Neural crest cell (in vitro differentiated cells): ENCODE measurements at places on chromosomes 2 and 18. TPM values are rescaled to one million over a fixed set of nuclear protein-coding genes. Genes with fewer than 3 reads are reported as not detected.
A peak's percentile ranks its signal among the peaks of the same experiment; 100 is the strongest.

The HEATR5B gene
- total RNA-seq, result 17.7 and 19.0 TPM in 2 replicates

The VWA3B gene
- total RNA-seq, result not detected in 2 replicates

DNA sequence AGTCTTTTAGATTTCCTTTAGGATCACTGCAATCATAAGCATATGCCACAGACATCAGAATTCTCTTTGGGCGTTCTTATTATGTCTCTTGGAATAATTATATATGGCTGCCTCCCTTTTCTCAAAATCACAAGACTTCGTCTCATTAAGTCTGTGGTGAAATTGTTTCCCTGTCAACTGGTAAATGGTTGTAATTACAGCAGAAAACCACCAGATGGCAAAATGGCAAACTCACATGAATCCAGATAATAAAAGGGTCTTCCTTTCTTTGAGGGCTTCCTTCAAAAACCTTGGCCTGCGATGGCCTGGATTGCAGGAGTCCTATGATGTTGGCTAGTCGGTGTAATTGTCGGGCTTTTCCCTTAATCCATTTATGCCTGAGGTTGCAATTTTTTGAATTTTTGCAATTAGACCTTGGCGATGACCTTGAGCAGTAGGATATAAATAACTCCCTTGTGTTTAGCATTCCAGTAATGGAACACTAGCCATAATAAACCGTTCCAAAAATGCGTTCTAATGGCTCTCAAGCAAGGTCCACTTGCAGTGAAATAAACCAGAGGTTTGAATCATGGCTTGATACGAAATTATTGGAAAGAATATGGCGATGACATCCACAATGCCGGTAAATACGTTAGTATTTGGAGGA, 656.4 kb downstream of the MBD2 start:
- DNase-seq, result peak; percentile 4
- no peaks in the 10 kb centered on the region for H3K36me3 ChIP-seq
- H3K4me1 ChIP-seq, result peaks cover 5% of the 10 kb centered on the region
- H3K27ac ChIP-seq, result no peak overlapping the region
- H3K4me3 ChIP-seq, result no peak overlapping the region

DNA sequence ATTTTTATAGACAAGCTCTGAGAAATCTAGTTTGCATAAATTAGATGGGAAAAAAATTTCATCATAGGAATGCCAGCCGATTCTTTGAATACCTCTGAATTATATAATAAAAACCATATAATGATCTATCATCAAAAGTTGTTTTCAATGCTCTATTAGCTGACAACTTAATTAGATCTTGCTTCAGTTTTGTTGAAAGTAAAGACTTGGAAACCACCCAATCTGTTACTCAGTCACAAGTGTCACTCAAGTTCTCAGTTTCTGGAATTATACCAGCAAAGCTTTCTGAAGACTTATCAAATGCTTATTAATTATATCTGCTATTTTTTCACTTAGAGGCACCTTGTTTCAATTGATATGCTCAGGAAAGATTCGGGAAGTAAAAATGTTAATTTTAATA, 17.4 kb upstream of the TP53I3 start:
- H3K4me3 ChIP-seq, result no peak overlapping the region
- H3K27ac ChIP-seq, result no peak overlapping the region
- peaks cover 51% of the 10 kb centered on the region for H3K36me3 ChIP-seq

DNA sequence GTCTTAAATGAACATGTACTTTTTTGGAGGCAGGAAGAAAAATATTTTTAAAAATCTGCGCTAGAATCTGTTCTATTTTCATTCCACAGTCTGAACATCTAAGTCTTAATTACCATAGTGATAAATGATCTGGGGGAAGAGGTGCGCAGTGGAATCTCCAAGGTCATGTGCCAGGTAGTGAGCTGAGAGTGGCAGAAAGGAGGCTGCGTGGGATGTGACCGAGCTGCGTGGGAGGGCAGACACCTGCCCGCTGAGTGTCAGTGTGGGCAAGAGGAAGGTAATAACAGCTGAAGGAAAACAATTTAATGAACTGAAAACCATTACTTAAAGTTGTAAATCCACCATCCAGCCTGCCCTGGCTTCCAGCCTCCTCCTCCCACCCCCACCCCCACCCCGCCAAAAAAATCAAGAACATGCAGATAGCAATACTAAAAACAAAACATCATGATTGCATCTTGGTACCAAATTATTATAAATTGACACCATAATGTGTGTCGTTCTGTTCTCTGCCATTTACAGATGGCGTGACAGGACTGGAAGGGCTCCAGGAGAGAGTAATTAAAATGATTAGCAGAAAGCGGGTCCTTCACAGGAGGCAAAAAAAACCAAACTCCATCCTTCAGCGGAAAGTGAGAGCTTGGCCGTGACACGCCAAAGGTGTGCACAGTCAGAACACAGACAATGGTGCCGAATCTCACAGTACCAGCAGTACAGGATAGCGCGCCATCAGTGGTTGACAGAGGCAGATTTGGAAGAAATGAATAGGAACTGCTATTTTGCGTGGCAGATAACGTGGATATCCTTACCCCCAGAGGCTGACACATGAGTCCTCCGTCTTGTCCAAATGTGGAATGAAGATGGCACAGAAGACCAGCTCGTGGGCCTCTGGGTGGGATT, 11.4 kb upstream of the DTNB start:
- no peak overlapping the region for H3K4me3 ChIP-seq
- no peaks in the 10 kb centered on the region for H3K4me1 ChIP-seq
- H3K36me3 ChIP-seq, result no peaks in the 10 kb centered on the region
- H3K27ac ChIP-seq, result no peak overlapping the region
- no peaks in the 10 kb centered on the region for H3K27me3 ChIP-seq
- DNase-seq, result no peak

The RAPGEF4 gene
- 1.7 TPM in 2 replicates for total RNA-seq

The C2orf68 gene
- total RNA-seq, result 50.4 and 53.7 TPM in 2 replicates

DNA sequence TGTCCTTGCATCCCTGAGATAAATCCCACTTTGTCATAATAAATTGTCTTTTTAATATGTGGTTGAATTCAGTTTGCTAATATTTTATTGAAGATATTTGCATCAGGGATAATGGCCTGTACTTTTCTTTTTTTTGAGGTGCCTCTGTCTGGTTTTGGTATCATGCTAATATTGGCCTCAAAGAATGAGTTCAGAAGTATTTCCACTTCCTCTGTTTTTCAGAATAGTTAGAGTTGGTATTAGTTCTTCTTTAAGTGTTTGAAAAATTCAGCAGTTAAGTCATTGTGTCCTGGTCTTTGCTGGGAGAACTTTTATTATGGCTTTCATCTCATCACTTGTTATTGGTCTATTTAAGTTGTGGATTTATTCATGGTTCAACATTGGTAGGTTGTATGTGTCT, 464.1 kb upstream of the CRIM1 start:
- no peaks in the 10 kb centered on the region for H3K4me1 ChIP-seq
- DNase-seq, result no peak
- H3K4me3 ChIP-seq, result no peak overlapping the region
- no peak overlapping the region for H3K27ac ChIP-seq
- no peaks in the 10 kb centered on the region for H3K36me3 ChIP-seq

DNA sequence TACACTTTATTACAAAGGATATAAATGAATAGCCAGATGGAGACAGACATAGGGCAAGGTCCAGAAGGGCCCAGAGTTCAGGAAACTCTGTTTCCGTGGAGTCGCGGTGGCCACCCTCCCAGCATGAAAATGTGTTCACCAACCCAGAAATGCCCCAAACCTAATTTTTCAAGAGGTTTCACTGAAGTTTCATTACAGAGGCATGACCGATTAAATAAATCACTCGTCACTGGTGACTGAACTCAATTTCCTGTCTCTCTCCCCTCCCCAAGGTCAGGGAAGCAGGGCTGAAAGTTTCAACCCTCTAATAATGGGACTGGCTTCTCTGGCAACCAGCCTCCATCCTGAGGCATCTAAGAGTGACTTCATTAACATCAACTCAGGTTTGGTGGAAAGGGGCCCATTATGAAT, 22.4 kb downstream of the USP40 start:
- H3K27me3 ChIP-seq, result no peaks in the 10 kb centered on the region
- no peak for DNase-seq
- H3K4me1 ChIP-seq, result no peaks in the 10 kb centered on the region
- no peak overlapping the region for H3K4me3 ChIP-seq

The ELOA2 gene
- not detected in 2 replicates for total RNA-seq

- peaks cover 24% of the 10 kb centered on the region for H3K4me1 ChIP-seq
- no peaks in the 10 kb centered on the region for H3K27me3 ChIP-seq
- DNase-seq, result no peak
- no peak overlapping the region for H3K27ac ChIP-seq
Measured at GRCh38 chr18:11266781-11267480, 117.6 kb upstream of the PIEZO2 start.

GRCh38 chr18:52489396-52490306, 149.7 kb downstream of the DCC start:
- peaks cover 9% of the 10 kb centered on the region for H3K27me3 ChIP-seq
- H3K4me3 ChIP-seq, result no peak overlapping the region
- no peak for DNase-seq
- peaks cover 3% of the 10 kb centered on the region for H3K36me3 ChIP-seq
- H3K27ac ChIP-seq, result no peak overlapping the region

The SCYGR4 gene
- not detected in 2 replicates for total RNA-seq

- no peak overlapping the region for H3K4me3 ChIP-seq
- no peaks in the 10 kb centered on the region for H3K27me3 ChIP-seq
- no peak overlapping the region for H3K27ac ChIP-seq
- peaks cover 10% of the 10 kb centered on the region for H3K4me1 ChIP-seq
Measured at GRCh38 chr2:216996279-216996845, 136.5 kb upstream of the TNP1 start.

GRCh38 chr2:182522405-182522896, 95.6 kb upstream of the PDE1A start:
- H3K27ac ChIP-seq, result peak overlapping the region; percentile 93
- H3K27me3 ChIP-seq, result no peaks in the 10 kb centered on the region
- peaks cover 2% of the 10 kb centered on the region for H3K36me3 ChIP-seq
- DNase-seq, result no peak
- H3K4me3 ChIP-seq, result peak overlapping the region; percentile 87
- H3K4me1 ChIP-seq, result peaks cover 22% of the 10 kb centered on the region

DNA sequence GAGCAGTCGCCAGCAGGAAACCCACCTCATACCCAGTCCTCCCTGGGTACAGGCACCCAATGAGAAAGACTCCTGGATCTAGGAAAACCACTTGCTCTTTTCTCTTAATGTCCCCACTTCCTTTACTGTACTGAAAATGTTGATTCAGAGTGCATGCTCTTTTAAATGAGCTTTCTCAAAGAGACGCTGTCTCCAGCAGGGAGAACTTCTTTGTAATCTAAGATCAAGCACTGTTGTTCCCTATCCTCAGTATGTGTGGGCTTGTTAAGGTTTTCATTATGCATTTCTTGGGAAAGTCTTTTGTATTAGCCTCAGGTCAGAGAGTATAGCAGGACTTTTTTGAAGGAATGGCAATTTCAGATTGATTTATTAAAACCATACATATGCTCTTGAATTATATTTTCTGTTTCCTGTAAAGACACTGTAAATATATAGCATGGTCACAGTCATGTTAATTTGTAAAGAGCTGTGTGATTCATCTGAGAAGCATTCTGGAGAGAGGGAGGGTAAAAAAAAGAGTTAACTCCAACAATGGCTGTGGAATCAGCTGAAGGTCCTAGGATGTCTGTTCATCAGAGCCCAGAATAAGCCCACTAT, 178.1 kb downstream of the MGAT5 start:
- H3K4me3 ChIP-seq, result no peak overlapping the region
- peaks cover 7% of the 10 kb centered on the region for H3K4me1 ChIP-seq
- peaks cover 5% of the 10 kb centered on the region for H3K36me3 ChIP-seq
- DNase-seq, result no peak
- no peaks in the 10 kb centered on the region for H3K27me3 ChIP-seq

DNA sequence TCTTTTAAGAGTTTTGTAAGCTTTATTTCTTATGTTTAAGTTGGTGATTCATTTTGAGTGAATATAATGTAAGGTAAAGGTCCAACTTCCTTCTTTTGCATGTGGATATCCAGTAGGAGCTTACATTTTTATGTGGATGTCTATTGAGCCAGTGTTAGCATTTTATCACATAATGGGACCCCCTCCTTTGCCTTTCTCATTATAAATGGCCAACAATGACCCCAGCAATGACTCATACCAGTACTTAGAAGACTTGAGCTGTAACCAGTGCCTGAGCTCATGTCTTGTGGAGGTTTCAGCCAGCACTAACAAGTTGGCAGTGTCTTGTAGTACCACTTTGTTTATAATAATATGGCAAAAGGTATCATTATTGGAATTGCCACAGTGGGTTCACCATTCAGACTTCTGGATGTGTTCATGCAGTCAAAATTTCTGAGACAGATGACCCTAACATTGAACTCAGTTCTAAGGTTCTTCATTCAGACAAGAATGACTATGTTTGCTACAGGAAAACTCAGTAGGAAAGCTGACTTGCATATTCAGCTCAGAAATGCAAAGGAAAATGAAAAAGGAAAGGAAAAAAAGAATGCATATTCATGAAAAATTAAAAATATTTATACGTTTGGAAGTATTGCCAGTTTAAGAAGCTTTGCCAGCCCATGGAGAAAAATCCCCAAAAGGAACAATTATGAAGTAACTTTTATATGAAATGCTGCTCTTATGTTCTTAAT, 41.0 kb downstream of the CDKL4 start:
- no peak overlapping the region for H3K27ac ChIP-seq
- H3K36me3 ChIP-seq, result no peaks in the 10 kb centered on the region
- no peak overlapping the region for H3K4me3 ChIP-seq
- H3K27me3 ChIP-seq, result no peaks in the 10 kb centered on the region

- H3K36me3 ChIP-seq, result peaks cover 7% of the 10 kb centered on the region
- no peak for DNase-seq
- H3K4me3 ChIP-seq, result no peak overlapping the region
- H3K27ac ChIP-seq, result no peak overlapping the region
Measured at GRCh38 chr2:86672027-86672545, 48.0 kb upstream of the RMND5A start.

DNA sequence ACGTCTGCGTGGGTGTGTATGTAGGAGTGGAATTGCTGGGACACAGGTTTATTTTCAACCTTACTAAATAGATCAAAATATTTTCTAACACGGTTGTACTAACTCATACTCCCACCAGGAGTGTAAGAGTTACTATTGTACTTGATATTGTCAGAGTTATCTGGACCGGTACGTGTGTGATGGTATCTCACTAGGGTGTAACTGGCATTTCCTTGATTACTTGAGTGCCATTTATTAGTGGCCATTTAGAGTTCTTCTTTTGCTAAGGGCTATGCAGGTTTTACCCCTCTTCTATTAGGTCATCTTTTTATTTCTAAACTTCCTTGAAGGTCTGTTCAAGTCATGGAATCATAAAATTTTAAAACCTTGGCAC, 33.5 kb downstream of the CENPO start:
- no peak overlapping the region for H3K27ac ChIP-seq
- H3K4me3 ChIP-seq, result peak overlapping the region; percentile 6
- no peak for DNase-seq
- peaks cover 3% of the 10 kb centered on the region for H3K27me3 ChIP-seq
- peaks cover 22% of the 10 kb centered on the region for H3K36me3 ChIP-seq

DNA sequence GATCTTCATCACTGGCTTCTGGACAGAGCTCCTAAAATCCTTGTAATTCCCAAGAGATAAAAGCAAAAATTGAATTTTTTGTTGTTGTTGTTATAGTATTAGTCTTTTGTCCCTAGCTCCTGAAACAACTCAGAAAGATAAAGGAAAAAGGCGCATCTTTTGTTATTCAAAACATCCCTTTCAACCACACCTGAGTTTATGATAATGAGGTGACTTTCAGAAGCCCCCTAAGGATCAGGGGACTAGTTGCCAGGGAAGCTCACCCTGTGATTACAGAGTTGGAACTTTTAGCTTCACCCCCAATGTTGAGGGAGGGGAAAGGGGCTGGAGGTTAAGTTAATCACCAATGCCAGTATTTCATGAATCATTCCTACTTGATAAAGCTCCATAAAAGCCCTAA, 10.3 kb upstream of the CERKL start:
- H3K27ac ChIP-seq, result no peak overlapping the region
- no peak for DNase-seq
